ENCODE measurements at places on chromosomes 3 and 15.

DNA sequence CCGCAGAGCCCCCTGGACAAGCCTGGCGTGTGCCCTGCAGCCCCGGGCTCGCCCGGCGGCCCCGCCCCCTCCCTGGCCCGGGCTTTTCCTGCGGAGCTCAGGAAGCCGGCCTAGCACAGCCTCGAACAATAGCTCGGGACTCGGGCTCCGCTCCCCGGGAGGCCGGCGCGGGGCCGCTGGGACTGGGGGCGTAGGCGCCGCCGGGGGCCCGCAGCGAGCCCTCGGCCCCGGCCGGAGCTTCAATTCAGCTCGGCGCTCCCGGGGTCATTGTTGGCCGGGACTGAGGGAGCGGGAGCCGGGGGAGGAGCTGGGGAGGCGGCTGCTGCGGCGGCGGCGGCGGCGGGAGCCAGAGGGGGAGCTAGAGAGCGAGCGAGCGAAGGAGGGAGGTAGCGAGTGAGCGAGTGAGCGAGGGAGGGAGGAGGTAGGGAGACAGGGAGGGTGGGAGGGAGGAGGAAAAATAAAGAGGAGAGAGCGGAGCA, 41.0 kb upstream of the ROPN1 start:
- peak; percentile 80 for DNase-seq

- peak; percentile 7 for DNase-seq
These were observed 215.2 kb upstream of the PRICKLE2 start for GRCh38 chr3:64440498-64440897.

- no peak for DNase-seq
These were observed 204.3 kb upstream of the UBE3A start for GRCh38 chr15:25643120-25643519.

DNA sequence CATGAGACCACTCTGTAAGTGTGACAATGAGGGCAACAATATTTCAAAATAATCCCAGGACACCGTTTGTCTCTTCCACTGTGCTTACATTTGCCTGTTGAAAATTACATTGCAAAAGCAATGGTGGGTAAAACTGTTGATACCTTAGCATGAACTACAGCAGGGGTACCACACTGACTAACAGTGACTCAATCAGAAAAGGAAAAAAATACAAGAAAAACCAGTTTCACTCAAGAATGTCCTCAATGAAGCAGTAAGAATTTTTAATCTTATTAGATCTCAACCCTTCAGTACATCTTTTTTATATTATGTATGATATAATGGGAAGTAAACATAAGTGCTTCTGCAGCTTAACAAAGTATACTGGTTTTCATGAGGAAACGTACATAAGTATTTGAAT, 1.6 kb upstream of the CCDC54 start:
- DNase-seq = no peak
